Hypothalamus (tissue), 51 donors: ENCODE measurements at places on chromosomes 2 and 18.

- DNase-seq: no peak
Observed at GRCh38 chr18:76410033-76410432, 85.0 kb downstream of the ZNF516 start.

DNA sequence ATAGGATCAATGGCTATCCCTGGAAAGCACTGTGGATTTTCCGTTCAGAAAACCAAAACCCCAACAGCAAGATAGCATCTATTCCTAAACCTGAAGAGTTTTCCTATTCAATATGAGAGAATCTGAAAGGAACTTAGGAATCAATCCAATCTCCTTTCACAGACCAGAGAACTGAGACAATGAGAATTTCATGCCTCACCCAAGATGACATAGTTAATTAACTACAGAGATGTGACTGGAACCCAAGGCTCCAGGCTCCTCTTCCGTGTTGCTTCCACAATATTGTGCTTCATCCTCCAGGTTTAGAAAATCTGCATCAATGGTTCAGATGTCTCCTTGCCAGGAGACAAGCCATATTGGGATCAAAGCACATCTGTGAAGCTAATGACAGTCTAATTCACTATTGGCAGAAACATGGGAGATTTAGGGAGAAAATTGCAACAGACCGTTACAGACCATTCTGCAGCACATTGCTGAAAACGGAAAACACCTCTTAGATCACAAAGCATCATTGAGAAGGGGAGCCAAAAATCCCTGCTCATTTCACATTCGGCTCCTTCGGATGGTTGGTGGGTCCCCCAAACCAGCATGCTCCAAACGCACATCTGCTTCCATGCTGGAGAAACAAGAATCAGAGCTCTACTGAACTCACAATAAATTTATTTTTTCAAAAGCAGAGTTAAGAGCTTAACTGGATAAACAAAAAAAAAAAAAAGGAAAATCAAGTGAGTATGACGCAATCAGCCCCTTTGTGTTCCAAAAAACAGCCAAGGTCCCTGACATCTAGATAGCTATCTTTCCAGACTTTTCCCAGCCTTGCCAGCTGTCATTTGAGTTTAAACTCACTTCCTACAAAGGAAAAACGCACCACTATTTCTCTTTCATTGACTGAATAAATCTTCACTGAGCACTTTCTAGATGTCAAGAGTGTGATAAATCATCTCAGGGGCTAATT is 290.3 kb downstream of the C1D start:
- DNase-seq: no peak

DNA sequence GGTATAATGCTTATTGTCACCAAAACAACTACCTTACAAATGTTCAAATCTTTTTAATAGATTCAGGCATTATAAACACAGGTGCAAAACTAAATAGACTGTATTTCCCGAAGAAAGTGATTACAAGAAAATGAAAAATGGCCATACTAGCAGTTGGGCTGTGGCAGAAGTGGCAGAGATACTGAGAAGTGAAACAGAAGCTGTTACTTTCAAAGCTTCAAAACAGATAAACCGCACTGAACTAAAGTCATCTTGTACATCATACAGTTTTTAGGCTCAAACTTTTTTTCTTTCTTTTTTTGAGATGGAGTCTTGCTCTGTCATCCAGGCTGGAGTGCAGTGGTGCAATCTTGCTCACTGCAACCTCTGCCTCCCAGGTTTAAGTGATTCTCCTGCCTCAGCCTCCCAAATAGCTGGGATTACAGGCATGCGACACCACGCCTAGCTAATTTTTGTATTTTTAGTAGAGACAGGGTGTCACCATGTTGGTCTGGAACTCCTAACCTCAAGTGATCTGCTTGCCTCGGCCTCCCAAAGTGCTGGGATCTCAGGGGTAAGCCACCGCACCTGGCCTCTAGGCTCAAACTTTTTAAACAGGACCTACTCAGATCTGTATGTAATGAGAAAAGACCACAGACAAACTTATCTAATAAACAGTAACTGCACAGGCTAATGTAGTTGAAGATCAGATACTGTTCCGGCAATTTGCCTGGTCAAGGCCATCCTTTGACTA is 77.9 kb upstream of the SATB2 start:
- DNase-seq: no peak

- DNase-seq: no peak
Observed at GRCh38 chr18:55862693-55863390, 274.9 kb upstream of the TCF4 start.

DNA sequence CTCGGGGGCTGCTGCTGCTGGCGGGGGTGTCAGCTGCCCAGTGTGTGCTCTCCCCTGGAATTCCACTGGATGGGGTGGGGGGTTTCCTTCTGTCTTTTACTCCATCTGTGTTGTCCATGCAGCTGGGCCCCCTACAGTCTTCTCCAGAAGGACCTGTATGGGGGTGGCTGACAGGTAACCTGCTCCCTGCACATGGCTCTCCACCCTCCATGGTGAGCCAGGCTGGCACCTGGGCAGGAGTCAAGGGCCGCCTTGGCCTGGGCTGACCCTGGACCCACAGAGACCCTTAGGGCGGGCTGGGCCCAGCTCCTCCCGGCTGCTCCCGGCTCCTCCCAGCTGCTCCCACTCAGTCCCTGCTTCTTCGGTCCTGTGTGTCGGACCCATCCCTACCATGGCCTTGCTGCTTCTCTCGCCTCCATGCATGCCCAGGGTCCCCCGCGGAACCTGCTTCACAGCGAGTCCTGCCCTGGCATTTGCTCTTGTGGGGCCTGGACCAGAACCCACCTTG is 15.0 kb downstream of the SNTG2 start:
- DNase-seq: no peak

DNA sequence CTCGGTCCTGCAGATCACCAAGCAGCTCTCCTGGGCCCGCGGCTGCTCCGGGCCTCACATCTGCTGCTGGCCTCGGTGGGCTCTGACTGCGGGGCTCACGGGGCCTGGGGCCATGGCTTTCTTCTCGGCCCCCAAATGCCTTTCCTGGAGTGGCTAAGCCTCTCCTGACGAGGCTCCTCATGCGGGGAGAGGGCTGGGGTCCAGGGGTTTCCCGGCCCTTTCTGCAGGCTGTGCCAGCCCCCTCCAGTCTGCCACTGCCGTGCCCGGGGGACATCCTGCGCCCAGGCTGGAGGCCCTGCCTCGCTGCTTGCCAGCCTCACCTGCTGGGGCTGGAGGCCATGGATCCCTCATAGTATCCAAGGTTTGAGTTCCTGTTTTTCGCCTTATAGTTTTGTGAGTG is 23.8 kb downstream of the PRELID3A start:
- DNase-seq: no peak

DNA sequence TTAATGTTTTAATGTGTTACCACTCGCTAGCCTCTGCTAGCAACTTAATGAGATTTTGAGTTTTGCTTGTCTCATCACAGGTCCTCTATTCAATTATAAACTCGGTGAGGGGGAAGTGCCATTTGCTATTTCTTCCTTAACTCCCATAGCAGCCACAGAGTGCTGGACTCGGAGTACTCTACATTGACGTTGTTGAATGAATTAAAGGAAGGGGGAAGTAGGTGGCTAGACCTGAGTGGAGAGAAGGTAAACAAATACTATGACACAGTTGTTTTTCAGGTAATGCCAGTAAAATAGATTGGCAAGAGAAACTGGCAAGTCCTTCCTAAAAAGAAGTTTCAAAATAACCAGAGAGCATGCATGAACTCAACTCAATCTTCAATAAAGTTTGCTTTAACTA is 339.3 kb downstream of the HRH4 start:
- DNase-seq: no peak

GRCh38 chr18:75124551-75124950 is 84.4 kb downstream of the PTGR3 start:
- no peak for DNase-seq
